ENCODE measurements at places on chromosomes 1 and 21.

DNA sequence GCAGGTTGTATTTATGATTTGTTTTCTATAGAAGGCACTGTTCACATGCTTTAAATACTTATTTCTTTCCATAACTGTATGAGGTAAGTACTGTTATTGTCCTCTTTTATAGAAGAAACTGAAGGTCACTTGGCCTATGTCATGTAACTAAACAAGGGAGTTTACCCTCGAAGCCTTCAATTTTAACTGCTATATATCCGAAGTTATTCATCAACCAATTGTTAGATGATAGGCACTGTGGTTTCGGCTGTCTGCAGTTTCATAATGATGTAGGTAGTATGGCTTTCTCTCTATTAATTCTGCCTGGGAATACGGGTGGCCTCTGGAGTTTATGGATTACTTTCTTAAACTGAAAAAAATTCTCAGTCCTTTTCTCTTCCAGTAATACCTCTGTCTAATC lies 413.3 kb upstream of the ADGRL2 start:
- DNase-seq: no peak

DNA sequence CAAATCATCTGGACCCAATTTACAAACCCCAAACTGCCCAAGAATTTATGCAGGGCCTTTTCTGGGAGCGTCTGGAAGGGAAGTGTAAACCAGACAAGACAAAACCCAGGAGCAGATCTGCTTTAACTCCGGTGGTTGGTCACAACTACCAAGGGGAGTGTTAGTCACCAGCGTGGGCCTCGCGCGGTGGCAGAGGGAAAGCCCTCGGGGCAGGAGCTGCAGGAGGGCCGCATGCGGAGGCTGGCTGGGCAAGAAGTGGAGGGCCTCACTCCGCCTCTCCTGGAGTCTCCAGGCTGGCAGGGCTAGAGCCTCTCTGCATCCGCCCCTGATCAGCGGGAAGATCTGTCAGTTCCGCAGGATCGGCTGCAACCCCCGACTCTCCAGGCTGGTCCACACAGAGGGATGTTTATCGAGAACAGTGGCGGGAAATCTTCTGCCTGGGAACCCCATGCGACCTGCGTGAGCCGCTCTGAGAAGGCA lies 2.0 kb downstream of the COL24A1 start:
- no peak for DNase-seq

DNA sequence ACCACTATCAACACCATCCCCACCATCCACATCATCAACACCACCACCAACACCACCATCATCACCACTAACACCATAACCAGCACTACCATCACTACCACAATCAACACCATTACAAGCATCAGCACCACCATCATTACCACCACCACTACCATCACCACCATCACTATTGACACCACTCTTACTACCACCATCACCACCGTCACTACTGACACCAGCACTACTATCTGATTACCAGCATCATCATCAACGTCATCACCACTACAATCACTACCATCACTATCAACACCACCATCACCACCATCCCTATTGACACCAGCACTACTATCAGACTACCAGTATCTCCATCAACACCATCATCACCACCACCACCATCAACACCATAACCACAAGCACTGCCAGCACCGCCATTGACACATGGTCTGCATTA lies 106.1 kb upstream of the RUNX3 start:
- DNase-seq: no peak

GRCh38 chr21:45297869-45298268 lies 10.2 kb upstream of the POFUT2 start:
- DNase-seq: no peak

GRCh38 chr1:162094723-162095122 lies 25.2 kb downstream of the NOS1AP start:
- DNase-seq: no peak

GRCh38 chr21:26954662-26955121 lies 12.2 kb downstream of the ADAMTS5 start:
- DNase-seq: no peak

- DNase-seq: no peak
Observed at GRCh38 chr1:213231795-213232231, 180.8 kb downstream of the RPS6KC1 start.

DNA sequence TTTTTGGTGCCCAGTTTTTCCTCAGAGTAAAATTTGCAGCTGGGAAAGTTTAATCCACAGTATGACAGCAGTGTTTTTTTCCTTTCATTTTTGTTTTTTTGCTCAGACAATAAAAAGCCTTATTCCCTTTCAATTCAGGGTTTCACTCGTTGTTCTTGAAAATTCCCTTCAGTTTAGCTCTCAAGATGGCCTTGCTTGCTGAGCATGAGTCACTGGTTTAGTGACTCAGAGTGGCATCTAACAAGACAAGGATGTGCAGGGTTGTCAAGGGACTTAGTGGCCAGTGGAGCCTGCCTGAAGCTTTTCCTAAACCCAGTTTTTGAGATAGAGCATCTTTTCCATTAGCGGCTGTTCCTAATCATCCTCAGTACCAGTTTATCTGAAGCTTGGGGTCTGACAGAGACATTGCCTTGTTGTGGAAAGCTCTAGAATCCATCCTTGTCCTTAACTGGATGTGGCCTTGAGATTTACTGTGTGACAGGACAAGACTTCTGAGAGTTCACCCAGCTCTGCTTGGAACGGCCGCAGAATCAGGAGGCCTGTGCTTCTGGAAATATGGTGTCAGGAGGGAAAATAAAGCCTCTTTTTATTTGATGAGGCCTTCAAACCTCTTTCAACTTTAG lies 48.4 kb upstream of the DNAJC6 start:
- DNase-seq: peak; percentile 66

DNA sequence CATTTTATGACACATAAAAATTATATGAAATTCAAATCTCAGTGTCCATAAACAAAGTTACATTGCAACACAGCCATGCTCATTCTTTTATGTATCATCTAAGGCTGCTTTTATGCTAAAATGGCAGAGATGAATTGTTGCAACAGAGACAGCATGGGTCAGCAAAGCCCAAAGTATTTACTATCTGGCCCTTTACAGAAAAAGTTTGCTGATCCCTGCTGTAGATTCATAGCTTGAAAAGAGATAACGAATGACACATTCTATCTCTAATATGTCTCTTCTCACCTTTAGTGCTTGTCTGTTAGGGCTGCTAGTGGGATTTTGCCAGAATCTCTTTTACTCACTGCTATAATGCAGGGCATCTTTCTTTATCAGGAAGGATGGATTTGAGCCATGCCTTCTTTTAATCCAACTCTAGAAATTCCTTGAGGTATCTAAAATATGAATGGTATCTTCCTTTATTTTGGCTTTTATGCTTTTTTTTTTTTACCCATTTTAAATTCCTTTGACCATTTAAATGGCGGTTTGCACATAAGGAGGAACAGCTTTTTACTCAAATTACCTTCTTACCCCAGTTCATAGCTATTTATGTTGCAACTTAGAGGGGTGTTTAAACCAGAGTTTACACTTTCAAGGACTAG lies 598.2 kb downstream of the PLPP3 start:
- peak; percentile 47 for DNase-seq

DNA sequence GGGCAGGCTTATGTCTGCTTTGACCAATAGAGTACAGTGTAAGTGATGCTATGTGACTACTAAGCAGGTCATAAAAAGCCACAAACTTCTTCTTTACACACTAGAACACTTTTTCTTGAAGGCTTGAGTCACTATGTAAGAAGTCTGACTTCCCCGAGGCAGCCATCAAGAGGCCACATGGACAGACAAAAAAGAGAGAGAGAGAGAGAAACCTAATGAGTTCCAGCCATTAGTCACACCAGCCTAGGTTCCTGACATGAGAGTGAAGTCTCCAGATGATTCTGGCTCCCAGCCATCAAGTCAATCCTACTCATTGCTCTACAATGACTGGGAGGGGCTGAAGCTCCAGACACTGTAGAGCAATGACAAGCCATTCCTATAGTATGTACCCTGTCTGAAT lies 101.4 kb downstream of the LHX9 start:
- peak; percentile 79 for DNase-seq

GRCh38 chr1:179871940-179872339 lies 5.7 kb downstream of the TOR1AIP2 start:
- no peak for DNase-seq

GRCh38 chr1:208537198-208537597 lies 293.0 kb upstream of the PLXNA2 start:
- DNase-seq: no peak

- no peak for DNase-seq
Observed at GRCh38 chr1:9586147-9586766, 2.5 kb upstream of the TMEM201 start.

DNA sequence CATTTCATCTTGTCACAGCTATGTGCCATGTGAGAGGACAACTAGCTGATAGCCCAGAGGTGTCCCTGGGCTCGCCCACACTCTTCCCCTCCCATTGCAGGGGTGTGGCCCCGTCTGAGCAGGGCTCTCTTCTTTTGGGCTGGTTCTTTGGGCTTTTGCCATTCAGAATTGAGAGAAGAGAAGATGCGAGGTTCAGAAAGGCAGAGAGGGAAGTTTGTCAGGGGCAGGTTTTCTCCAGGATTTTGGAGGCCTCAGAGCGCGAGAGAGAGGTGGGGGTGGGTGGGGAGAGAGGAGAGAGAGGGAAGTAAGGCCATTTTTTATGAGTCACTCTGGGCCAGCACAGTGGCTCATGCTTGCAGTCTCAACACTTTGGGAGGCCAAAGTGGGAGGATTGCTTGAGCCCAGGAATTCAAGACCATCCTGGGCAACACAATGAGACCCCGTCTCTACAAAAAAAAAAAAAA lies 5.2 kb downstream of the IFI6 start:
- DNase-seq: peak; percentile 17

GRCh38 chr1:84674021-84674420 lies 16.2 kb downstream of the SSX2IP start:
- no peak for DNase-seq

GRCh38 chr1:40183055-40183710 lies 22.0 kb downstream of the RLF start:
- peak; percentile 65 for DNase-seq

- DNase-seq: no peak
Observed at GRCh38 chr1:153346077-153346723, 2.4 kb downstream of the PGLYRP4 start.

- DNase-seq: peak; percentile 70
Observed at GRCh38 chr1:5938101-5938646, 54.1 kb downstream of the NPHP4 start.

GRCh38 chr1:19683351-19683750 lies 18.7 kb downstream of the HTR6 start:
- DNase-seq: no peak

DNA sequence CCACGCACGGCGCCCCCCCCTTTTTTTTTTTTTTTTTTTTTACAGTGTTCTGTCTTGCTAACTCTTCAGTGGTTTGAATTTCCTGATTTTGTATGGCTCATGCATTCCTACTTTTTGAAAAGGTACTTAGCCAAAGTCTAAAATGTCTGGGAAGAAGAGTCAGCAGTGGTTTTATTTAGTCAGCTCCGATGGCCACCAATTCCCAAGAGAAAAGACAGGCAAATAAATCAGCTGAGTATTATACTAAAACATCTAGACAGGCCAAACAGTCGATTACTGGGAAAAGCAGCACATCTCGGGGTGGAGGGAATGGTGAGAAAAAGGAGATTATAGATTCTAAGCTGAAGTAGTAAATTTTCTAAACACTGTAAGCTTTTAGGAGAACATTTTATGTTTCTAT lies 192.5 kb upstream of the ZRANB2 start:
- no peak for DNase-seq

DNA sequence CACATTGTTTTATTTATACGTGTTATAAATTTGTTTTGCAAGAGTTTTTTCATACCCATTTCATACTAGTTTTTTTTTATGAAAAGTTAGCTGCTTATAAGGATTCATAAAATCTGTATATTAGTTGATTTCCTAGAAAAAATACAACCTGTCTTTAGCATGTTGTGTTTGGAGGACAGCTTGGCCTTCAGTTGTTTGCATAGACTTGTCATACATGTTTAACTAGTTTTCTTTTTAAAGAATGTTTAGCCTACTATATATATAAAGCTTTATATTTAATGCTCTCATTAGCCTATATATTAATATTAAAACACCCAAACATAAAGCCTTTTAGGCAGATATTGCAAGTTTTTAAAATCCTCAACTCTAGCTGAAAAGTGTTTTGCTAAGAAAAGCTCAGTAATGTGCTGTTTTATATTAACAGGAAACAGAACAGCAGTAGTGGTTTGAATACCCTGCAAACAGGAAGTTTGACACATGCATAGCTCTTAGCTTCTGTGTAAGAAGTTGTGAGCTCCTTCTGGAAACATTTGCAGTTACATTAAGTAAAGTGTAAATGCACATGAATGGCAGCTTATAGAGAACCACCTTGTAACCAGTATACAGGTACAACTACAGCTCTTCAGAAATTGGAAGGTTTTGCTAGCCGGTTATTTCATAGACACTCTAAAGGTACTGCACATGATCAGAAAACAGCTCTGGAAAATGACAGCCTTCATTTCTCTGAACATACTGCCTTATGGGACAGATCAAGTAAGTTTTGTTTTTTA lies at the start of gene PRKACB:
PRKACB (plus strand) TSS at position 476 of the 770 bp plus-strand sequence; CDS start at position 567, 91 bp downstream.
- peak; percentile 77 for DNase-seq

- DNase-seq: no peak
Observed at GRCh38 chr1:57088653-57089052, 122.8 kb upstream of the C8B start.

DNA sequence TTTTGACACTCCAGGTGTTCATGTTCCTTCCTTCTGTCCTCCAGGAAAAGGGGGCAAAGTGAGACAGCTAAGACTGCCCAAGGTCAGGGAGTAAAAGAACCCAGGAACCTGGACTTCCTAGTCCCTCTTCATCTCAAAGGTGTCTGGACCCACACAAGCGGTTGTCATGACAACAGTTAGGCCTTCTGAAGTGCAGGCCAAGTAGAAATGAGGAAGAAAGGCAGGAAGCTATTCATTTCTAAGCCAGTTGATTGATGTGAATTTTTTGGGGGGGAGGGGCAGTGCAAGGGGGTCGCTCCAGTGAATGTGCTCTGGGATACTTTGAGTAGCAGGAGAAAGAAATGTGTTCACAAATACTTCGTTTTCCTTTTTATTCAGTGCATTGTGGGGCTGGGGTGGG lies 114.3 kb downstream of the NAV1 start:
- DNase-seq: no peak

DNA sequence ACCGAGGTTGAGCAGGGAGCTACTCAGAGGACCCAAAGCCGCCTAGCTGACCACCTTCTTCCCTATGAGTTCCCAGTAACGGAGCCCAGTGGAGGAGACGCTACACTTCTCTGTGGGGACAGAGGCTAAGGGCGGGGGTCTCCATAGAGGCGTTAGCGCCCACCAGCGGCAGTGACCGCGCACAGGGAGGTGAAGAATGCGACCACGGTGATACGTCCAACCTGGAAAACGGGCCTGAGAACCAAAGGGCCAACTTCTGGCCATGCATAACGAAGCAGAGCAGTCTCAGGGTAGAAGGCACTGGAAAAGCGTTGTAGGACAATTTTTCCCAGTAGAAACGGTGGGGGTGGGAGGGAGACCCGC lies 400 bp upstream of the COG2 start:
- DNase-seq: no peak

- no peak for DNase-seq
Observed at GRCh38 chr21:43829575-43830119, 35.4 kb upstream of the AGPAT3 start.

GRCh38 chr1:184193451-184193850 lies 141.9 kb downstream of the TSEN15 start:
- DNase-seq: no peak

- DNase-seq: peak; percentile 29
Observed at GRCh38 chr1:246245541-246245940, 261.5 kb downstream of the SMYD3 start.

- DNase-seq: peak; percentile 50
Observed at GRCh38 chr1:55378582-55378981, 163.4 kb upstream of the USP24 start.

GRCh38 chr1:34904236-34905097 lies 25.0 kb downstream of the DLGAP3 start:
- DNase-seq: no peak

- DNase-seq: no peak
Observed at GRCh38 chr1:194069168-194069830, 882.9 kb upstream of the B3GALT2 start.

All from iris pigment epithelial cell (primary cell).